Activated CD4-positive, alpha-beta T cell treated with anti-CD3 and anti-CD28 coated beads, Interleukin-2, amount 50 U/mL, for 24 hours (primary cell): ENCODE measurements at places on chromosomes 4 and X.

- DNase-seq, result no peak
Measured at GRCh38 chrX:115013705-115014104, 3.7 kb downstream of the IL13RA2 start.

DNA sequence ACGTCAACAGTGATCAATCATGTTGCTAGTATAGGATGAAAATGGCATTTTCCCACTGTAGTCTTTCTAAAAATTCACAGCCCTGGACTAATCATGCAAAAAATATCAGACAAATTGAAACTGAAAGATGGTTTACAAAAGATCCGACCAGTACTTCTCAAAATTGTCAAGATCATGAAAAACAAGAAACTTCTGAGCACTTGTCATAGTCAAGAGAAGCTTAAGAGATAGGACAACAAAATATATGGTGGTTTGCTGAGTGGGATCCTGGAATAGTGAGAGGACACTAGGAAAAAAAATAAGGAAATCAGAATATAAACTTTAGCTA is 101.1 kb downstream of the NAA11 start:
- no peak for DNase-seq

- no peak for DNase-seq
Measured at GRCh38 chr4:55068522-55068921, 56.9 kb downstream of the KDR start.

- DNase-seq, result no peak
Measured at GRCh38 chr4:171342646-171343045, 470.6 kb upstream of the GALNTL6 start.

- DNase-seq, result no peak
Measured at GRCh38 chr4:188417181-188417580, 277.9 kb downstream of the TRIML1 start.

GRCh38 chrX:2334237-2334636 is 166.5 kb downstream of the DHRSX start:
- no peak for DNase-seq
